Activated T-cell treated with anti-CD3 and anti-CD28 coated beads for 4 hours (primary cell): ENCODE measurements at places on chromosomes 6 and 20.

- DNase-seq: no peak
These were observed 288.7 kb upstream of the PRDM1 start for GRCh38 chr6:105797286-105797979.

DNA sequence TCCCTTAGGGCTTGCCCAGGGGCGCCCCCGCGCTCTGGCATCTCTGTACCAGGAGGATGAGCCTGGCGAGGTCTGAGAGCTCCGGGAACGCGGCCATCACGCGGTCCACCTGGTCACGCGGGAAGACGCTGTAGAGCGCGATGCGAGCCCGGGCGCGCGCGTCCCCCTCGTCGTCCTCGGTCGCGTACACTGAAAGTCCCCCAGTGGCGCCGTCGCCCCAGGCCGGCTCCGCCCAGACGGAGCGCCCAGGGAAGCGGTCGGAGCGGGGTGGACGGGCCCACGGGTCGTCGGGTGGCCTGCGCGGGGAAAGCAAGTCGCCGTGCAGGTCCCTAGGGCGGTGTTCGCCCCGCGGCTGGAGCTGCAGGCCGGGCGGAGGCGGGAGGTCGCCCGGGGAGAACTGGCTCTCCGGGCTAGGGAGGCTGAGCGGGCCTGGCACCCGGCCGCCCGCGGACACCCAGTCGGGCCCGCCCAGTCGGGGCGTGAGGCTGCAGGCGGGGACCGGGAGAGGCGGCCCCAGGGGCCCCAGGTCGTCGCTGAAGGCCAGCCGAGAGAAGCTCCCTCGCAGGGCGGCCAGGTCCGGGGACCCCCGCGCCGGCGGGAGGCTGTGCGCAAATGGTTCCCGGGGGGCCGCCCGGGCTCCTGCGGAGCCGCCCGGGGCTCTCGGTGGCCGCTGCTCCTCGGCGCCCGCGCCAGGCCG lies 34.0 kb downstream of the ZC3H12D start:
- DNase-seq: no peak

GRCh38 chr6:34630040-34630439 lies 66.5 kb downstream of the ILRUN start:
- DNase-seq: no peak

DNA sequence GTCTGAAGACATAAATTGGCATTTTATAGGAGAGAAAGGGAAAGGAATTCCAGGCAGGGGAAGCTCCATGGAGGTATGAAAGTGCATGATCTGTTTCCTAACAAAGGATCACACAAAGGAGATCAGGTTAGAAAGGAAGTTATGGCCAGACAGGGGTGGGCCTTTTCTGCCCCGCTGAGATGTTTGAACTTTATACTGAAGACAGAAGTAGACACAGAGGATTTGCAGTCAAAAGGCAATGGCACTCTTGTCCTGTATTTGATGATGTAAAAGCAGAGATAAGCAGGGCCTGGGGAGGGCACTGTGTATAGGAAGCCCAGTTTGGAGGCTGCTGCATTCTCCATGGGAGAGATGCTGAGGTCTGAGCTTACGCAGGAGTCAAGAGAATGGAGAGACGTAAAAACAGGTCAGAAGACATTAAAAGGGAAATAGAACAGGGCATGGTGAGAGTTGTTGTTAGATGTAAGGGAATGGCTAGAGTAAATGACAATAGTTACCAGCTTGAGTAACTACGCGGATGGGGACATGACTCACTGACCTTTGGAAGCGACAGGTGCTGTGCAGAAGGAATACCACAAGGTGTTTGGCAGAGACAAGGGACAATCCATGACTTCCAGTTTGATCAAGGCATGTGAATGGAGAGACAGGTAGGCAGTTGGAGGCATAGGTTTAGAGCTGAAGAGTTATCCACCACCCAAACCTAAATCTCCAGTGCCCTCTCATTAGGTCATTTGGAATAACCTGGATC lies 190.6 kb upstream of the SASH1 start:
- DNase-seq: no peak

- DNase-seq: no peak
These were observed 32.9 kb downstream of the FILIP1 start for GRCh38 chr6:75460681-75461080.
